ENCODE measurements at places on chromosomes 4 and X.

GRCh38 chrX:96835660-96836289, 47.9 kb upstream of the RPA4 start:
- DNase-seq: no peak

GRCh38 chrX:152988536-152989291, 5.2 kb downstream of the PNMA5 start:
- no peak for DNase-seq

DNA sequence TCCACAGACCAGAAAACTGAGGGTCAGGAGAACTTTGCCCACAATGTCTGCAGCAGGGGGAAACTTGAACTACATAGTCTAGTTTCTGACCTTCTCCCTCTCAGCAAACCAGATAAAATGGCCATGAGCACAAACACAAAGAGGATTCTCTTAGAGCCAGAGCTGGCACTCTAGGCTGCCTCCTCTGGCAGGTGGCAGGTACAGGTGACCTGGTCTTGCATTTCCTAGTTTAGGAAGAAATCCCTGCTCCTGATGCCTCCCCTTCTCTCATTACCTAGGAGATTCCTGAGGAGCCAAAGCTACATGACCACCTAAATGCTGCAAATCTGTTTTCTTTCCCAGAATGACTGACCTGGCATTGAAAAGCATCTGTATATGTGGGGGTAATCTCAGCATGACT, 45.1 kb downstream of the ARHGEF9 start:
- DNase-seq: no peak

DNA sequence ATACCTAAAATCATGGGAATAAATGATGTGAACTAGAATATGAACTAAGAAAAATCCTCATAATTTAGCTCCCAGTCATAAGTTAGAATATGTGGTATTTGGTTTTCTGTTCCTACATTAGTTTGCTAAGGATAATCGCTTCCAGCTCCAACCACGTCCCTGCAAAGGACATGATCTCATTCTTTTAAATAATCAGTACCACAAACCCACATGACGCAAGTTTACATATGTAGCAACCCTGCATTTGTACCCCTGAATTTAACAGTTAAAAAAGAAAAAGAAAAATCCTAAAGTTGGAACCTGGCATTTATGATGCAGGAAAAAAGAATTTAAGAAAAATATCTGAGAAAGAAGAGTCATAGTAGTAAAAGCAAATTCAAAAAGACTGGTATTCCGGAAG, 13.3 kb downstream of the UBA6 start:
- no peak for DNase-seq

GRCh38 chr4:78121338-78121904, 64.3 kb downstream of the FRAS1 start:
- DNase-seq: no peak

DNA sequence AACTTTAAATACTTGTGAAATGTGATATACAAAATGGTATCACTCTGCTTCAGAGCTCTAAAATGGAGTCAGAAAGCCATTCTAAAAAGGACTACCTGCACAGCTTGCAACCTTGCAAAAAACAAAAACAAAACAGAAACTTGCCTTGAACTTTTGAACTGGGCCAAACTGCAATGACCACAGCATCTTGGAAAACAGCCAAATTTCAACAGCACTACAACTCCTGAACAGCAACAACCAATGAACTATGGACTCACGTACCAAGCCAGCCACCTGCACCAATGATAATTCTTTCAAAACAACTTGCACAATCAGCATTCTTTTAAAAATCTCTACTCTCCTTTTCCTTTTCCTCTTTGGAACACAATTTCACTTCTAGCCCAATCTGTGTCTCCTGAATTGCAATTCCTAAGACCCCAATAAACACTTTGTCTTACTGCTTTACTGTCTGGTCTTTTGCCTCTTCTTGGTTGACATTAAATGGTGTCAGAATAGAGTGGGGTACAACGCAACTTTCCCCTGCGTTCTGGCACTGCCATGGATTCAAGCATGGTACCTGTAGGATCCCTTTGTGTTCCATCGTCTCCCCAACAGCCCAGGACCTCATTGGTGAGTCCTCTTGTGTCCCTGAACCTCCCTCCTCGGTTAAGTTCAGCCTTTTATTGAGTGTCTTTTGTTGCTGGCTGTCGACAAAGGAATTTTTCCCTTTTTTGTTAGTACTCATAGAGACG, 35.7 kb upstream of the FMR1 start:
- DNase-seq: no peak

GRCh38 chrX:15468036-15468435, 25.1 kb downstream of the PIR start:
- no peak for DNase-seq

DNA sequence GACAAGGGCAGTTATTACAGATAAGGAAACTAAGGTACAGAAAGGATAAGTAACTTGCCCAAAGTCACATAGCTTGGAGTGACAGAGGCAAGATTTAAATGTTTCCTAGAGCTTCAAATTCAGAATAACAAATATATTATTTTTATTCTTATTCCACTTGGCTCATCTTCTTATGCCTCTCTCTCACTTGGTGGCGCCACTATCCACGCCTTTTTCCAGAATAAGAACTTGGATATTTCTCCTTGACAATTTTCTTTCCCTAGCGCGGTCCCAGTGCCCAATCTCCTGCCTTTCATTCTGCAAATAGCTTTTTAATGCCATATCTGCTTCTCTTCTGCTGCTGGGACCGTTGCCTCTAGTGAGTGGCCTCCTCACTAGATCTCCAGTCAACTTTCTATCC, 78.5 kb downstream of the MSN start:
- no peak for DNase-seq

GRCh38 chr4:2254665-2255500, 7.0 kb downstream of the MXD4 start:
- no peak for DNase-seq

GRCh38 chrX:140433582-140433981, 71.3 kb downstream of the SOX3 start:
- DNase-seq: no peak

DNA sequence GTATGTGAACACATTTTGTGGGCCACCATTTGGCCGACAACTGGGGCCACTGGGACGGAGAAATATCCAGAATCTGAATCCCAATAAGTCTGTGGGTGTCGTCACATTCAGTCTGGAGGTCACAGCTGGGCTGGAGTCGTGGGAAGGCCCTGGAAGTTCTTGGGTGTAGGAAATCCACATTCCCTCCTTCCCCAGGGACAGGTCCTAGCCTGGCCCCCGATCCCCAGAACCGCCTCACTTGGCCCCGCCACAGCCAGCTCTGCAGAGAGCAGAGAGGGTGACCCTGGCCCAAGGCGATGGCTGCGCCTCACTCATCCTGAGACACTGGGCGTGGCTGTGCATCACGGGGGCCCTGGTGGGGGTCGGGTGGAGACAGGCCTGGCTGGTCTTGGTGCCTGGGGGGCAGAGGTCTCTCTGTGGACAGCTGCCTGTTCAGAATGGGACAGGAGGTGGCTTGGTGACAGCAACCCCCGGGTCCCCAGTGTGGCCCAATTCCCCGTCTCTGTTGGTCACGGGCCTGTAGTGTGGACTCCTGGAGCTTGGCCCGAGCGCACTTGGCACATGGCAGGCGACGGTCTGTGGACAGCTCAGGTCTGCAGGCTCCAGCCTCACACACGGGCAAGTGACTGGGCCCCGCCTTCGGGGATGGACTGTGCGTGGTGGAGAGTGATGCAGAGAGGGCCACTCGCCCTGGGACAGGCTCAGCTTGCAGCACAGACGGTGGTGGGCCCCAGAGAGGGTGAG, 16.4 kb downstream of the DOK7 start:
- DNase-seq: no peak

DNA sequence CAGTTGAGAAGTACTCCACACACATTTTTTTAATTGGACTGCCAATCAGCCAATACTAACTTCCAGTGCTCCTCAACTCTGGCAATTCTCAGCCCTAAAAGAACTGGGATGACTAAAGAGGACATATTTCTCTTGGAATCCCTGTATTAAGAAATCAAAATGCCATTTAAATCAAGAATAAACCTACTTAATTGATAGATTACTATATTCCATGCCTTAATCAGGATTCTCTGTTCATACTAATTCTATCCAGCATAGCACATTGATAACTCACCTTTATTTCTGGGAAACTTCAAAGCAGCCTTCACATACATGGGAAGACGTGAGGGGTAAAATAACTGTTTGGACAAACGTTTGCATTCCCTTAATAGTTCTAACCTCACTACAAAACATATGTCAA, 93.0 kb upstream of the DKK2 start:
- DNase-seq: no peak

DNA sequence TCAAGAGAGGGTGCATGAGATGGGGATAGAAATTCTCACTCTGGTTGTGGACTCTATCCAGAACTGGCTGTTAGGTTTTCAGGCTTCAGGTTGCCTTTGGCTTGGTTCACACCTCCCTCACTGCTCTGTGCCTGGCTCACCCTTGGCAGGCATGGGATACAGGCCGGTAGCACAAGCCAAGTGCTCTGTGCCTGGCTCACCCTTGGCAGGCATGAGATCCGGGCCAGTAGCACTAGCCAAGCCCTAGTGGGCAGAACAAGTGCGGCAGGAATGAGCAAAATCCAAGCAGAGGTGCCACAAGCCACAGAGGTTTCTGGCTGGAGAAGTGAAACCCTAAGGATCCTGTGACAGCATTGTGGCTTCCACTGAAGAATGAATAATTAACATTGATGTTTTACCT, 1642.3 kb downstream of the C4orf33 start:
- DNase-seq: no peak

DNA sequence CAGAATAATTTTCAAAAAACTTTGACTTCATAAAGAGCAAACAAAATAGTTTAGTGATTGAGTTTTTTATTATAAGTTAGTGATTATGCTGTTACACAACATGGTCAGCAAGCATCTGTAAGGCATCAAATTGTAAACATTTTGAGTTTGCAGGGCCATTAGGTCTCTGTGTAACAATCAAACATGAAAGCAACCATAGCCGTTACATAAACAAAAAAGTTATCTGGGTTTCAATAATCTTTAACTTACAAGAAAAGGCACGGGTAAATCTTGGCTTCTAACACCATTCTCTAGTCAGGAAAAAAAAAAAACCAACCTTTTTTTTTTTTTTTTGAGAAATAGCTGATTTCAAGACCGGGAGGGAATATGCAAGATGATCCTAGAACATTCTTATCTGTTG, 1941.1 kb downstream of the PCDH7 start:
- DNase-seq: no peak
